ENCODE measurements at places on chromosomes 6 and 20.
A peak's percentile ranks its signal among the peaks of the same experiment; 100 is the strongest.

- no peak for DNase-seq
These were observed 45.2 kb downstream of the AKIRIN2 start for GRCh38 chr6:87656857-87657256.

GRCh38 chr6:24448396-24448795 lies 41.0 kb downstream of the GPLD1 start:
- no peak for DNase-seq

DNA sequence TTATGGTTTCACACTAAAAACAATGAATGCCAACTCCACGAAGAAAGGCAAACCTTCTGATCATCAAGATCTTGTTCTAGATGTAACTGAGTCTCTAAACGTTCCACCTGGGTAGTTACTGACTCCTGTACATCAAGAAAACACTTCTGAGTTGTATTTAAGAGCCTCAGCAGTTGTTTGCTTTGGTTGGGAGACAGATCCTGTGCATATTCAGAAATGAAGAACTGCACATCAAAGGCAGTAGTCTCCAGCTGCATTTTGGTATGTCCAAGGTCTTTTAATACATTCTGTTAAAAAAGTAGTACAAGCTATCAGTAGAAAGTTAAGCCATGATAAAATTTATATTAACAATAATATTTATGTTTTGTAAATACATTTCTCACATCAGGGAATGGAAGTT lies 41.3 kb downstream of the DST start:
- DNase-seq = no peak

DNA sequence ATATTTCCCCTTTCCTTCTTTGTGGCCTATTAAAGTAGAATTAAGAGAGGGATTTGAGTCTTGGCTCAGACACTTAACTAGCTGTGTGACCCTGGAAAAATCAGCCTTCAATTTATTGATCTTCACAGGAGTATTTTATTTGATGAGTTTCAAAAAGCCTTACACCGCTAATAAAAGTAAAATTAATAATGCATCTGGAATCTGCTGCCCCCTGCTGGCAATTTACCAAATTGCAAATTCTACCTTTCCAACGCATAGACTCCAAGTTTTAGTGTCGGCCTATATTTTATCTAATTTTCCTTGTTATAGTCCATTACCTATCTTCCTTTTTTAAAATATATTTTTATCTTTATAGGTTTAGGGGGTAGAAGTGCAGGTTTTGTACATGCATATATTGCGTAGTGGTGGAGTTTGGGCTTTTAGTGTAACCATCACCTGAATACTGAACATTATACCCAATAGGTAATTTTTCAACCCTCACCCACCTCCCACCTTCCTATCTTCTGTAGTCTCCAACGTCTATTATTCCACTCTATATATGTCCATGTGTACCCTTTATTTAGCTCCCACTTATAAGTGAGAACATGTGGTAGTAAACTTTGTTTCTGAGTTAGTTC lies 46.3 kb downstream of the GOPC start:
- DNase-seq = peak; percentile 21

GRCh38 chr6:142679907-142680700 lies 264.9 kb downstream of the HIVEP2 start:
- DNase-seq = no peak
